Left lung (tissue), 14 donors: ENCODE measurements at places on chromosomes 12 and 14.

- no peaks in the 10 kb centered on the region for H3K36me3 ChIP-seq
- no peak overlapping the region for H3K4me3 ChIP-seq
- no peaks in the 10 kb centered on the region for H3K27me3 ChIP-seq
- no peaks in the 10 kb centered on the region for H3K4me1 ChIP-seq
- DNase-seq = no peak
- no peak overlapping the region for H3K27ac ChIP-seq
Measured at GRCh38 chr12:22986997-22987396, 362.0 kb downstream of the ETNK1 start.

- no peak overlapping the region for H3K27ac ChIP-seq
- H3K27me3 ChIP-seq = no peaks in the 10 kb centered on the region
- H3K36me3 ChIP-seq = no peaks in the 10 kb centered on the region
- no peak for DNase-seq
Measured at GRCh38 chr12:66176105-66176900, 6.5 kb upstream of the TMBIM4 start.

GRCh38 chr12:39989501-39989900 is 116.4 kb downstream of the SLC2A13 start:
- H3K27ac ChIP-seq = no peak overlapping the region
- no peak overlapping the region for H3K4me3 ChIP-seq
- no peaks in the 10 kb centered on the region for H3K36me3 ChIP-seq

- H3K4me3 ChIP-seq = no peak overlapping the region
- H3K4me1 ChIP-seq = peaks cover 8% of the 10 kb centered on the region
- no peaks in the 10 kb centered on the region for H3K27me3 ChIP-seq
- peaks cover 5% of the 10 kb centered on the region for H3K36me3 ChIP-seq
- peak; percentile 67 for DNase-seq
Measured at GRCh38 chr12:131046813-131047788, 93.4 kb downstream of the ADGRD1 start.

- no peak for DNase-seq
- H3K36me3 ChIP-seq = no peaks in the 10 kb centered on the region
- peaks cover 68% of the 10 kb centered on the region for H3K4me1 ChIP-seq
- peak overlapping the region; percentile 86 for H3K27ac ChIP-seq
- H3K4me3 ChIP-seq = no peak overlapping the region
- H3K27me3 ChIP-seq = no peaks in the 10 kb centered on the region
Measured at GRCh38 chr14:50823762-50824636, 7.0 kb downstream of the NIN start.

GRCh38 chr12:46361667-46362034 is 10.9 kb downstream of the SLC38A2 start:
- no peaks in the 10 kb centered on the region for H3K27me3 ChIP-seq
- peaks cover 84% of the 10 kb centered on the region for H3K36me3 ChIP-seq
- H3K4me1 ChIP-seq = peaks cover 53% of the 10 kb centered on the region
- DNase-seq = no peak
- H3K4me3 ChIP-seq = no peak overlapping the region
- H3K27ac ChIP-seq = no peak overlapping the region

- no peaks in the 10 kb centered on the region for H3K27me3 ChIP-seq
- peaks cover 36% of the 10 kb centered on the region for H3K4me1 ChIP-seq
- no peak overlapping the region for H3K27ac ChIP-seq
- H3K36me3 ChIP-seq = no peaks in the 10 kb centered on the region
- DNase-seq = no peak
Measured at GRCh38 chr12:40153432-40153831, 47.6 kb upstream of the SLC2A13 start.

- no peaks in the 10 kb centered on the region for H3K27me3 ChIP-seq
- no peak overlapping the region for H3K4me3 ChIP-seq
- H3K27ac ChIP-seq = no peak overlapping the region
- H3K36me3 ChIP-seq = no peaks in the 10 kb centered on the region
- DNase-seq = no peak
- no peaks in the 10 kb centered on the region for H3K4me1 ChIP-seq
Measured at GRCh38 chr12:31225656-31226535, 100.1 kb downstream of the SINHCAF start.

DNA sequence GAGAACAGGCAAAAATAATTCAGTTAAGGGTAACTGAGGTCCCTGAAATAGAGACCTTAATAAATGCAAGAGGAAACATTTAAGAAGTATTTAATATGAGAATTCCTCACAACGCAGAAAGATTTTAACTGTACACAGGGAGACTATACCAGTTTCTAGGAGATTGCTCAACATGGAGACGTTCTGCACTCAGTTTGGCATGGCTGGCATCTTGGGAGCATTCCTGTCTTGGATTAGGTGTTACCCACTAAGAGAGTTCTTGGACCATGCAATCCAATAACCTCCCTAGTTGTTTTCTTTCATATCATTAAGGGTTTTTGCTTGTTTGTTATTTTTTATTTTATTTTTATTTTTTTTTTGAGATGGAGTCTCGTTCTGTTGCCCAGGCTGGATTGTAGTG is 302.4 kb downstream of the NELL2 start:
- no peaks in the 10 kb centered on the region for H3K27me3 ChIP-seq
- H3K36me3 ChIP-seq = no peaks in the 10 kb centered on the region
- no peak overlapping the region for H3K4me3 ChIP-seq
- DNase-seq = no peak

GRCh38 chr14:21057803-21058675 is at the start of gene RNASE8:
Gene RNASE8 (plus strand): TSS chr14:21057822. CDS start chr14:21057893, 71 bp downstream.
- DNase-seq = no peak
- H3K27me3 ChIP-seq = no peaks in the 10 kb centered on the region
- H3K4me1 ChIP-seq = no peaks in the 10 kb centered on the region
- no peaks in the 10 kb centered on the region for H3K36me3 ChIP-seq

DNA sequence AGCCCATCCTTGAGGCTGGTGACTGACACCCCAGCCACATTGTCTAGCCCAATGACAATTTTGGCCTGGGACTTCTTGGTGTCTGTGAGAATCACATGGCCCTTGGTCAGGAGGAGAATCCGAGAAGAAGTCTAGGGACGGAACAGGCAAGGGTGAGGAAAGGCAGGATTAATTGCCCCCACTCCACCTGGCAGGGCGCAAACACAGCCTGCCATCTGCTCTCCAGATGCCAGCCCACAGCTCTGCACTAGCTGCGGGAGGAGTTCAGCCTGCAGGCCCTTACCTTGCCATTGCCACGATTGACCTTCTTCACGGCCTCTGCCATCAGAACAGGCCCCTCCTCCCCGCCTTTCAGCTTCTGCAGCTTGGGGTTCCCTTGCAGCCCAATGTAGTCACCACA is 13.1 kb upstream of the TAC3 start:
- no peak overlapping the region for H3K4me3 ChIP-seq
- H3K4me1 ChIP-seq = peaks cover 4% of the 10 kb centered on the region
- no peak for DNase-seq
- no peak overlapping the region for H3K27ac ChIP-seq

- H3K36me3 ChIP-seq = no peaks in the 10 kb centered on the region
- no peak overlapping the region for H3K27ac ChIP-seq
- H3K4me3 ChIP-seq = no peak overlapping the region
- no peaks in the 10 kb centered on the region for H3K4me1 ChIP-seq
Measured at GRCh38 chr12:51827925-51828818, 20.3 kb downstream of the FIGNL2 start.

GRCh38 chr14:71437870-71438269 is 494.4 kb upstream of the RGS6 start:
- no peaks in the 10 kb centered on the region for H3K27me3 ChIP-seq
- H3K4me3 ChIP-seq = no peak overlapping the region
- peaks cover 6% of the 10 kb centered on the region for H3K4me1 ChIP-seq
- DNase-seq = no peak

GRCh38 chr14:71780075-71780474 is 152.2 kb upstream of the RGS6 start:
- H3K4me3 ChIP-seq = no peak overlapping the region
- no peak for DNase-seq
- H3K27ac ChIP-seq = peak overlapping the region; percentile 14
- H3K27me3 ChIP-seq = no peaks in the 10 kb centered on the region

DNA sequence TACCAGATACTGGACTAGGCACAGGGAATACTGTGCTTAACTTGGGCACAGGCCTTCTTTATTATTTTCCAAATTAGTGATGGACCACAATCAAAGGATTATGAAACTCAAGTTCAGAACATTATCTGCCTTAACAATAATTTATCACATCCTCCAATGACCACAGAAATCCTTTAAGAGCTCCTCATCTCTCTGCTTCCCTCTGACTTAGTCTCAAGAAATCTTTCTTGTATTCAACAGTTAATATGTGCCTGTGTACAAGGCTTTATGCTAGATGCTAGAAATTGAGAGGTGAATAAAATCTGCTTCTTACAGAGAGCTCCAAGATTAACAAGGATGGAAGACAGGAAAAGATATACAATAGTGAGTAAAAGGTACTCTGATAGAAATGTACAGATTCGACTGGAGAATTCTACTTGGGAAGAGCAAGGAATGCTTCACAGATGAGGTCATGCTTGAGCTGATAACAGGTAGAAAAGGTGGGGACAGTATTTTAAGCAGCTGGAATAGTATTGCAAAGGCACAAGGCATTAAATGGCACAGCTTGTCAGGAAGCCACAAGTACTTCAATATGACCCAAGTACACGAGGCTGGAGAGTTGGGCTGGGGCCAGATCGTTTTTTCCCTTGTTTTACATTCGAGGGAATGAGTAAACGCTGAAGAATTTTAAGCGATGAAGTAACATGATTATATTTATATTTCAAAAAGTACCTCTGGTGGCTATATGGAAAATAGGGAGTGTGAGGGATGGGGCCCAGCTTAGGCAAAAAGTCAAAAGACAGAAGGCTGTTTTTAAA is 55.1 kb upstream of the ARID2 start:
- H3K27me3 ChIP-seq = no peaks in the 10 kb centered on the region
- H3K4me3 ChIP-seq = no peak overlapping the region
- peak; percentile 79 for DNase-seq
- peaks cover 28% of the 10 kb centered on the region for H3K4me1 ChIP-seq

GRCh38 chr12:104637604-104638003 is 180.9 kb downstream of the CHST11 start:
- H3K27me3 ChIP-seq = no peaks in the 10 kb centered on the region
- no peak overlapping the region for H3K4me3 ChIP-seq
- no peaks in the 10 kb centered on the region for H3K36me3 ChIP-seq
- DNase-seq = no peak
- peak overlapping the region; percentile 71 for H3K27ac ChIP-seq

- no peaks in the 10 kb centered on the region for H3K36me3 ChIP-seq
- no peaks in the 10 kb centered on the region for H3K4me1 ChIP-seq
- no peak overlapping the region for H3K4me3 ChIP-seq
- no peak overlapping the region for H3K27ac ChIP-seq
- DNase-seq = no peak
Measured at GRCh38 chr14:92362781-92363235, 39.8 kb downstream of the SLC24A4 start.

DNA sequence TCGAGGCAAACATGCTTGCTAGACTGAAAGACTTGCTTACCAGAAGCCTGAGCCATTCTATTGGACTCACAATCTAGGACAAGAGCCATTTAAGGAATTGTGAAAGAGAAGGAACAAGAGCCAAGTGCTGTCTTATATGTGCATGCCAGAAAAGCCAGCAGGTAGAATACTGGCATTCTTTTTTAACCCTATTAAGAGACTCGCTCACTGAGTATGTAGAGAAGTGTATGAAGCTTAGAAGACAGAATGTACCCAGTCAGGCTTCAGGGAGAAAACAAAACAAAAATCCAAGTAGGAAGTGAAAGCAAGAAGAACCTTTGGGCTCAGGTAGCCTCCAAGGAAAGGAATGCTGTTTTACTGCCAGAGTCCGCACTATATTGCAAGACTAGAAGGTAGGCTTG is 65.9 kb downstream of the DCAF5 start:
- peak overlapping the region; percentile 58 for H3K27ac ChIP-seq
- H3K36me3 ChIP-seq = peaks cover 70% of the 10 kb centered on the region
- H3K27me3 ChIP-seq = no peaks in the 10 kb centered on the region
- H3K4me1 ChIP-seq = peaks cover 20% of the 10 kb centered on the region
- no peak for DNase-seq

DNA sequence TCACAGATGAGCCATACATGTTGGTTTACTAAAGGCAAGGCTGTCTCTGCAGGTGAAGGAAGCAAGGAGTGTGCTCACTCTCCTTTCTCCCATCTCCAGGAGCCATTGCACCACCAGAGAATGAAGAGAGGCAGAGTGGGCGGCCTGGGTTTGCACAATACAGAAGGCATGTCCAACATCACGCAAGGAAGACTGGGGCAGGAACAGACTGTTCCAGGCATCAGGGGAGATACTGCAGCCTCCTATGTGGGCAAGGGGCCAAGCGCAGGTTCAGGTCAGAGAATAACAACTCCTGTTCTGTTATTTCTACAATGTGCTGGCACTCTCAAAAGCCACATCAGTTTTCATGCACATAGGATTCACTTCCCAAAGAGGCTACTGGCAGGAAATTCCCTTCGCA is 1.7 kb upstream of the TMEM229B start:
- DNase-seq = no peak
- H3K36me3 ChIP-seq = no peaks in the 10 kb centered on the region
- no peak overlapping the region for H3K4me3 ChIP-seq
- no peaks in the 10 kb centered on the region for H3K4me1 ChIP-seq

GRCh38 chr12:68042212-68042699 is 53.0 kb downstream of the IFNG-AS1 start:
- H3K4me1 ChIP-seq = no peaks in the 10 kb centered on the region
- H3K4me3 ChIP-seq = no peak overlapping the region
- H3K27me3 ChIP-seq = no peaks in the 10 kb centered on the region

GRCh38 chr12:63915105-63915800 is 70.8 kb downstream of the SRGAP1 start:
- no peak overlapping the region for H3K4me3 ChIP-seq
- H3K27me3 ChIP-seq = no peaks in the 10 kb centered on the region
- H3K27ac ChIP-seq = no peak overlapping the region
- H3K36me3 ChIP-seq = no peaks in the 10 kb centered on the region
